ENCODE measurements at places on chromosomes 7 and 10. TPM values are rescaled to one million over a fixed set of nuclear protein-coding genes. Genes with fewer than 3 reads are reported as not detected.

The CCDC136 gene
- 9.4 TPM for total RNA-seq

The FGL2 gene
- total RNA-seq, result 62.1 TPM

The NANOS1 gene
- 6.4 TPM for total RNA-seq

The NME8 gene
- total RNA-seq, result not detected

The SFTPD gene
- 2.2 TPM for total RNA-seq

The CABCOCO1 gene
- 1.3 TPM for total RNA-seq

The TMEM196 gene
- total RNA-seq, result not detected

The HOXA4 gene
- 2.0 TPM for total RNA-seq

The ZPBP gene
- not detected for total RNA-seq

The GRM3 gene
- total RNA-seq, result not detected

The SCIN gene
- total RNA-seq, result 4.7 TPM

The ASAH2 gene
- total RNA-seq, result 0.32 TPM

The PDE6C gene
- total RNA-seq, result not detected

The FXYD4 gene
- total RNA-seq, result not detected

The GIMAP6 gene
- total RNA-seq, result 35.2 TPM
